ENCODE measurements at places on chromosomes 4 and X. TPM values are rescaled to one million over a fixed set of nuclear protein-coding genes. Genes with fewer than 3 reads are reported as not detected.

- peaks cover 4% of the 10 kb centered on the region for H3K36me3 ChIP-seq
- no peak overlapping the region for H3K27ac ChIP-seq
- H3K4me1 ChIP-seq, result no peaks in the 10 kb centered on the region
- H3K4me3 ChIP-seq, result no peak overlapping the region
- no peak for DNase-seq
- H3K27me3 ChIP-seq, result no peaks in the 10 kb centered on the region
Measured at GRCh38 chr4:156321203-156321602, 367.5 kb upstream of the CTSO start.

- H3K4me1 ChIP-seq, result no peaks in the 10 kb centered on the region
- no peaks in the 10 kb centered on the region for H3K27me3 ChIP-seq
- no peak overlapping the region for H3K4me3 ChIP-seq
- H3K36me3 ChIP-seq, result no peaks in the 10 kb centered on the region
Measured at GRCh38 chr4:174592985-174593335, 70.7 kb upstream of the HPGD start.

DNA sequence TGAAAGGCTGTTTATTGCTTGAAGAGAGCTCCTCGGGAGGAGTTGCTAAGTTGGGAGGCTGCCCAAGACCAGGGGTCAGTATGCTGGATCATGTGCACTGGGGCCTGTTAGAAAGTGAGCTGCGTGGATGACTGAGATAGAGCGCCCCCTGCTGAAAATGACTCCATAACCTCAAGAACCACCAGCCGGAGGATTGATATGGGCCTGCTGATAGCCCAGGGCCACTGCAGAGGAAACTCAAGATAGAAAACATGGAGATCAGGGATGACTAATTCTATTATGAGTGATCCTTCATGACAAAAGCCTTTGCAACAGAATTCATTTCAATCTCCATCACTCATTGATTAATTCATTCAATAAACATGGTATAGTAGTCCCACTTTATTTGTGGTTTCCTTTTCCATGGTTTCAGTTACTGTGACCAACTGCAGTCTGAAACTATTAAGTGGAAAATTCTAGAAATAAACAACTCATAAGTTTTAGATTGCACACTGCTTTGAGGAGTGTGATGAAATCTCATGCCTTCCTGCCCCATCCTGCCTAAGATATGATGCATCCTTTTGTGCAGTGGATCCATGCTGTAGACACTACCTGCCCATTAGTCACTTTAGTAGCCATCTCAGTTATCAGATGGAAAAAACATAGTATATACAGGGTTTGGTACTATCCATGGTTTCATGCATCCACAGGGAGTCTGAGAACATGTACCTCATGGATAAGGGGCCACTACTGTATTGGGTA lies 126.7 kb upstream of the MBNL3 start:
- H3K27ac ChIP-seq, result no peak overlapping the region
- H3K27me3 ChIP-seq, result no peaks in the 10 kb centered on the region
- no peaks in the 10 kb centered on the region for H3K36me3 ChIP-seq
- H3K4me1 ChIP-seq, result peaks cover 6% of the 10 kb centered on the region

GRCh38 chrX:140983730-140984129 lies 18.7 kb upstream of the SPANXB1 start:
- no peaks in the 10 kb centered on the region for H3K4me1 ChIP-seq
- no peaks in the 10 kb centered on the region for H3K36me3 ChIP-seq
- no peak overlapping the region for H3K4me3 ChIP-seq
- H3K27ac ChIP-seq, result no peak overlapping the region
- no peaks in the 10 kb centered on the region for H3K27me3 ChIP-seq
- no peak for DNase-seq

DNA sequence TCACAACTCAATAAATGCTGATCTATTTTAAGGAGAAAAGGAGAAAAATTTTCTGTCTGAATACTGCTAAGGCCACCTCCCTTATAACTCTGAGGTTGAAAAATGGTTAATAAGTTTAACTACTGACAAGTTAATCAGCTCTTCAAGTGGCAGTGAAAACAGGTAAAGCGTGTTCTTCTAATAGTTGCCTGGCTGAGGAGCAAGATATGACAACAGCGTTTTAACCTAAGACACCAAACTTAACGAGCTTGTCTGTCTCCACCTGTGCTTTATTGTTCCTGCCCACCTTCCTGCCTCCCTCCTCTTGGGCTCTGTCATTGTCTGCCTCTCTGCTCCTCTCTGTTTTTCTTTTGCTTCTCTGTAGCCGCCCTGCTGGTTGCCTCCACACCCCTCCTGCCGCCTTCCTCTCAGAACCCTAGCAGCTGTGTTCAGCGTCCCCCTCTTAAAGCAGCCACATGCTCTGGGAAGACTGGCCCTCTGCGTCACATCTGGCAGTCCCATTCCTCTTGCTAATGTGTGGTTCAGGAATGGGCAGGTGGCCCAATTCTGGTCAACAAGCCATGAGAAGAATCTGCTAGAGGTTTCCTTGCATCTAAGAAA lies 4.3 kb upstream of the TSPAN5 start:
- no peaks in the 10 kb centered on the region for H3K36me3 ChIP-seq
- peaks cover 24% of the 10 kb centered on the region for H3K4me1 ChIP-seq
- H3K27ac ChIP-seq, result peak overlapping the region; percentile 84
- no peak for DNase-seq

DNA sequence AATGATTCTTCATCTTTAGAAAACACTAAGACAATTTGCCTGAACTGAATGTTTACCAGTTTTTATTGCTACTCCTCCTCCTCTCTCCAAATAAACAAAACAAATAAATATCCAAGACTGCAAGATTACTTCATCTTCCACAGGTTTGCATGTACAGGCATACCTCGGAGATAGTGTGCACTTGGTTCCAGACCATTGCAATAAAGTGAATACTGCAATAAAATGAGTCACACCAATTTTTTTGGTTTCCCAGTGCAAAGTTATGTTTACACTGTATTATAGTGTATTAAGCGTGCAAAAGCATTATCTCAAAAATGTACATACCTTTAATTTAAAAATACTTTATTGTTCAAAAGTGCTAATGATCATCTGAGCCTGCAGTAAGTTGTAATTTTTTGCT lies 53.3 kb downstream of the FBXL5 start:
- DNase-seq, result no peak
- peaks cover 55% of the 10 kb centered on the region for H3K36me3 ChIP-seq
- H3K4me1 ChIP-seq, result no peaks in the 10 kb centered on the region
- H3K27ac ChIP-seq, result no peak overlapping the region

- no peak for DNase-seq
- no peak overlapping the region for H3K27ac ChIP-seq
- peak overlapping the region; percentile 86 for H3K4me3 ChIP-seq
- peaks cover 5% of the 10 kb centered on the region for H3K4me1 ChIP-seq
Measured at GRCh38 chr4:44446191-44446590, 2.4 kb downstream of the KCTD8 start.

DNA sequence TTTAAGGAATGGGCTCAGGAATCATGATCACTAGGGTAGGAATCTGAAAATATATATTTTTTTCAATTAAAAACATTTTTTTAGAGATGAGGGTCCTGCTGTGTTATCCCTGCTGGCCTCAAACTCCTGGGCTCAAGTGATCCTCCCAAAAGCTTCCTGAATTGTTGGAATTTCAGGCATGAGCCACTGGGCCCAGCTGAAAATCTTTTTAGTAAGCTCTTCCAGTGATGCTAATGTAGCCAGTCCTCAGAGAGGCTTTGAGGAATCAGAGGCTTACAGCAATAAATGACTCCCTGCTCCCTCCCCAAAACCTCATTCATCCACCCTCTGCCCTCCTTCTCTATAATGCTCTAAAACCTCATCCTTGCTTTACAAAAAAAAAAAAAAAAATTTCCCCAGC lies 129.5 kb downstream of the ZIC3 start:
- no peak overlapping the region for H3K4me3 ChIP-seq
- no peak for DNase-seq
- H3K4me1 ChIP-seq, result no peaks in the 10 kb centered on the region
- H3K36me3 ChIP-seq, result no peaks in the 10 kb centered on the region
- no peaks in the 10 kb centered on the region for H3K27me3 ChIP-seq

GRCh38 chr4:159010563-159011260 lies 92.2 kb upstream of the RAPGEF2 start:
- no peaks in the 10 kb centered on the region for H3K36me3 ChIP-seq
- DNase-seq, result no peak
- no peaks in the 10 kb centered on the region for H3K27me3 ChIP-seq
- peaks cover 8% of the 10 kb centered on the region for H3K4me1 ChIP-seq
- no peak overlapping the region for H3K27ac ChIP-seq

- H3K27ac ChIP-seq, result peak overlapping the region; percentile 93
- no peak for DNase-seq
- peak overlapping the region; percentile 85 for H3K4me3 ChIP-seq
- H3K36me3 ChIP-seq, result no peaks in the 10 kb centered on the region
Measured at GRCh38 chr4:53592686-53593501, 1.6 kb upstream of the LNX1 start.

DNA sequence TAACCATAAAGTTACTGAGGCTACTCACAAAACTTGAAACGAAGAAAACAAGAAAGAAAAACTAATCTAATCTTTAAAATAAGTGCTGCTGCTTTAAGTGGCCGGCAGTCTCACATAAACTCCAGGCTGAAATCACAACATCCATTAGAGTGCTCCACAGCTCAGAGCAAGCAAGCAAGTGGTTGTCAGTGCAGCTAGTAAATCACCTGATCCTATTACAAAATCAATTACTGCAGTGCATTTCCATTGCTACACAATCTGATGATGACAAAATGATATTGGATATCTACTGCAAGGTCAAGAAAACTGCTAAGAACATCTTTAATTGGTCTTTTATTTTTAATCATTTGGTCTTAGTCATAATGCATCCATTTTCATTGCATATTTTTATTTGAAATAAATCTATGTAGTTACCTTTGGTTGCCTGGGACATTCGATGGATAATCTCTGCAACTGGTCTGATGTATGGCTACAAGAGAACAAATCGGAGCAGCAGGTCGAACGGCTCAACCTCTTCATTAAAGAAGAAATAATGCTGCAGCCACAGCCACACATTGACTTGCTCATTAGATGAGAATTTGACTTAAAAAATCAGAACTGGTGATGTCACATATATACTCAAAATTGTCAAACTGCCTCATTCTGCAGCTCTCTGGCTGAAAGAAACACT lies 87.7 kb downstream of the FBXW7 start:
- no peak overlapping the region for H3K4me3 ChIP-seq
- no peak for DNase-seq
- no peak overlapping the region for H3K27ac ChIP-seq
- no peaks in the 10 kb centered on the region for H3K36me3 ChIP-seq
- H3K27me3 ChIP-seq, result no peaks in the 10 kb centered on the region

DNA sequence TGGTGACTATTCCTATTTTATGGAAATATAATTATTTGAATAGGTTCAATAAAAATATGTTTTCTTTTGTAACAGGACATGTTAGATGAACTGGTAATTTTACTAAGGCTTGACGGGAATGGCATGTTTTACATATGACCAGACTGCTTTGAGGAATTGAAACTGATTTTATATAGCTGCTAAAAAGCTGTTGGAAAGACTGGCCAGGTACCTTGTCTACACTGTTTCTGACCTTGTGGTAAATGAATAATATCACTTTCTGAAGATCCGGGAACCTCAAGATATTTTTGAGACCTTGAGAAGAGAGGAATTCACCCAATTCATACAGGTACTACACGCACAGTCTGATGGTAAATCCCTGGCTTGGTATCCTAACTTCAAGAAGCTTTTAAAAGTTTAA lies 42.1 kb upstream of the USP46 start:
- no peak for DNase-seq
- H3K4me1 ChIP-seq, result no peaks in the 10 kb centered on the region
- H3K27ac ChIP-seq, result no peak overlapping the region
- H3K4me3 ChIP-seq, result no peak overlapping the region
- H3K36me3 ChIP-seq, result no peaks in the 10 kb centered on the region

DNA sequence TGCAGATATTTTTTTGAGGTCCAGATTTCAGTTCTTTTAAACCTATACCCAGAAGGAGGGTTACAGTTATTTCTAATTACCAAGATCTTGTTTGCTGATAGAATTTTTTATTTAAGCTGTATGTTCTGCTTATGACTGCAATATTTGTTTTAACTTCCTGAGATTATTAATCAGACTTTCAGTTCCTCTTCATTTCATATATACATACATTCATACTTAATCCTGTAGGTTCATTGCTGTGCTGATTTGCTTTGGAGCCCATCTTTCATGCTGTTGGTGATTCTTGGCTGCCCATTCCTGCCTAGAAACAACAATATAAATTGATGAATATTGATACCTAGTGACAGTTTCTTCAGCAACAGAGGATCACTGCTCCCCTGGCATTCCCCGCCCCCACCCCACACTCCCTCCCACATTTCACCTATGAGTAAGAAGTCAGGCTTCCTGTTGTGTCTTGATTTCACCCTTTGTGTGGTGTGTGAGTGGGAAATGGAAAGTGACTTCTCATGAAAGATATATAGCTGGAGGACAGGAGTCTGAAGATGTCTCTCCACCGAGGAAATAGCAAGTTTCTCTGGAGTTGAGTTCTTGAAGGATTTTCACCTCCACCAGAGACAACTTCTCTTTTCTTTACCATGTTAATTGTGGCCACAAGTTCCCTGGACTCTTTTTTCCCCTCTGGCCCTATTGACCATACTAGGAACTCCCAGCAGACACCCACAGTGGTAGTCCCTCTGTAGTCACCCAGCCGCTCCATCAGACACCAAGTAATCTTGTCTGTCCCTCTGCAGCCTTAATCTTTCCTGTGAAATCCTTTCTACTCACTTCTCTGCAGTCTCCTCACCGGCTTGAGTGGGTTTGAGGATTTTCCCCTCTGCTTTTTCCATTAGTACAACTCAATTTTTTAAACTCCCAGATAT lies 118.4 kb downstream of the ASB9 start:
- no peaks in the 10 kb centered on the region for H3K27me3 ChIP-seq
- no peak overlapping the region for H3K4me3 ChIP-seq
- no peak overlapping the region for H3K27ac ChIP-seq
- no peaks in the 10 kb centered on the region for H3K4me1 ChIP-seq
- no peak for DNase-seq
- H3K36me3 ChIP-seq, result no peaks in the 10 kb centered on the region

- no peaks in the 10 kb centered on the region for H3K4me1 ChIP-seq
- H3K36me3 ChIP-seq, result no peaks in the 10 kb centered on the region
- no peak overlapping the region for H3K4me3 ChIP-seq
- no peaks in the 10 kb centered on the region for H3K27me3 ChIP-seq
Measured at GRCh38 chrX:111823703-111824102, 52.3 kb upstream of the TRPC5OS start.

DNA sequence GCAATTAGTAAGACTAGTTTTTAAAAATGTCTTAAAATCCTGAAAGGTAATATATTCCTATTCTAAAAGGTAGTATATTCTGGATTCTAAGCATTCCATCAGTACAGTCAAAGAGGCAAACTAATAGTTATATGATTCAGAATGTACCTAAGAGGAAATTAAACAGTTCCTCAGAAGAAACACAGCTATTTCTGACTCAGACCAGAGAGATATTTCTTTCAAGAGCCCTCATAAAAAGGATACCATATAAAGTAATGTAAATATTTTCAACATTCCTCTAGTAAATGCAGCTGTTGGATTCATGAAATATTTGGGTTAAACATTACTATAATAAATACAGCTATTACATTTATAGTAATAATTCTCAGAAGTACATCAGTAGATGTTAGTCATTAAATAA lies 358.3 kb downstream of the MAGEB5 start:
- no peak for DNase-seq
- no peaks in the 10 kb centered on the region for H3K4me1 ChIP-seq
- H3K4me3 ChIP-seq, result no peak overlapping the region

Gene TMEM35A
- 3.0 TPM for total RNA-seq

Gene ADGRG2
- 2.4 TPM for total RNA-seq

Gene NAP1L5
- total RNA-seq, result 5.2 TPM

Gene ATP1B4
- total RNA-seq, result not detected

Data from type B pancreatic cell (in vitro differentiated cells).